ENCODE measurements at places on chromosomes 2 and 18.

DNA sequence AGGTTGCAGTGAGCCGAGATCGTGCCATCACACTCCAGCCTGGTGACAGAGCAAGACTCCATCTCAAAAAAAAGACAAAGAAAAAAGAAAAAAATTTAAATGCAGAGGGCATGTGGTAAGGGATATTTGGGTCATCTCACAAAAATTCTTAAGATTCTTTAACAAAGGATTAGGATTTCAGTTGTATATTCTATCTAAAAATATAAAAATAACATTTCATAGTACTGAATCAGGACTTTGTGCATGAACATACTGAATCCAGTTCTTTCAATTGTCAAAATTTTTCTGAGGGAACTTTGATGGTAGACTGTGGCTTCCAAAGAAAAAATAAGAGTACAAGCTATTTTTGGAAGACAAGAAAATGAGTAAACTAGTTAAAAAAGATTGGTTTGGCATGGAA lies 6.5 kb upstream of the PPP3R1 start:
- DNase-seq = no peak

GRCh38 chr2:197078535-197078934 lies 152.0 kb upstream of the PGAP1 start:
- DNase-seq = no peak

DNA sequence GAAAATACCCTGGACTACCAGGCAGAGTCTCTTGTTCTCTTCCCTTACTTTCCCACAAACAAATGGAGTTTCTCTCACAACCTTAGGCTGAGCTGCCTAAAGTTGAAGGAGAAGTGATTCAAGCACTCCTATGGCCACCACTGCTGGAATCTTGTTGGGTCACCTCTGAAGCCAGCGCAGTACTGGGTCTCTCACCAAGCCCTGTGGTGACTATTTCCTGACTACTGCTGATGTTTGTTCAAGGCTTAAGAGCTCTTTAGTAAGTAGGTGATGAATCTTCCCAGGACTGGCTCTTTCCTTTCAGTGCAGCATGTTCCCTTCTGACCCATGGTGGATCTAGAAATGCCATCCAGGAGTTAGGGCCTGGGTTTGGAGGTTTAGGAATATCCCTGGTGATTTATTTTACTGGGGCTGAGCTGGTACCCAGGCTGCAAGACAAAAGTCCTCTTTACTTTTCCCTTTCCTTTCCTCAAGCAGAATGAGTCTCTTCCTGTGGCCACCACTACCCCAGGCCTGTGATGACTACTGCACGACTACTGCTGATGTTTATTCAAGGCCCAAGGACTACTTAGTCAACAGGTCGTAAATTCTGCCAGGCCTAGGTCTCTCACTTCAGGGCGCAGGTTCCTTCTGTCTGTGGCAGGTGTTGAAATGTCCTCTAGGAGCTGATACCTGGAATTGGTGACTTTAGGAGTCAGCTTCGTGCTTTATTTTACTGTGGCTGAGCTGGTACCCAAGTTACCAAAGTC lies 121.8 kb downstream of the SLC4A10 start:
- no peak for DNase-seq

GRCh38 chr2:130327703-130328527 lies 14.8 kb upstream of the IMP4 start:
- no peak for DNase-seq
